ENCODE measurements at places on chromosomes 13 and 19. TPM values are rescaled to one million over a fixed set of nuclear protein-coding genes. Genes with fewer than 3 reads are reported as not detected.
A peak's percentile ranks its signal among the peaks of the same experiment; 100 is the strongest.

- peak; percentile 47 for DNase-seq
Observed at GRCh38 chr19:38975861-38976271, 324 bp upstream of the FBXO17 start.

- DNase-seq = no peak
Observed at GRCh38 chr13:49300276-49300675, 52.6 kb downstream of the CDADC1 start.

GRCh38 chr13:114161644-114162532 lies 17.2 kb upstream of the CFAP97D2 start:
- DNase-seq = peak; percentile 49

GRCh38 chr13:92175330-92175729 lies 776.9 kb downstream of the GPC5 start:
- peak; percentile 88 for DNase-seq

DNA sequence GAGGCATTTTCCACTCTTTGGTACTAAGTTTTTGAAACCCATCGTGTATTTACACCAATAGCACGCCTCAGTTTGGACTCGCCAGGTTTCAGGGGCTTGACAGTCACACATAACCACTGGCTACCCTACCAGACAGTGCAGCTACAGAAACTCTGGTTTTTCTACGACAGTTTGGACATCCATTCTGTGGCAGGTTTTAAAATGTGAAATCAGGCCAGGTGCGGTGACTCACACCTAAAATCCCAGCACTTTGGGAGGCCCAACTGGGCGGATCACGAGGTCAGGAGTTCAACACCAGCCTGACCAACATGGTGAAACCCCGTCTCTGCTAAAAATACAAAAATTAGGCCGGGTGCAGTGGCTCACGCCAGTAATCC lies 13.2 kb downstream of the KDELR1 start:
- no peak for DNase-seq

GRCh38 chr19:41957161-41957837 lies 1.8 kb downstream of the RABAC1 start:
- DNase-seq = no peak

GRCh38 chr19:46211201-46211881 lies 18.2 kb upstream of the IGFL1 start:
- peak; percentile 32 for DNase-seq

- no peak for DNase-seq
Observed at GRCh38 chr19:13429563-13429962, 76.7 kb downstream of the CACNA1A start.

- no peak for DNase-seq
Observed at GRCh38 chr13:73258406-73258805, 199.6 kb downstream of the KLF5 start.

DNA sequence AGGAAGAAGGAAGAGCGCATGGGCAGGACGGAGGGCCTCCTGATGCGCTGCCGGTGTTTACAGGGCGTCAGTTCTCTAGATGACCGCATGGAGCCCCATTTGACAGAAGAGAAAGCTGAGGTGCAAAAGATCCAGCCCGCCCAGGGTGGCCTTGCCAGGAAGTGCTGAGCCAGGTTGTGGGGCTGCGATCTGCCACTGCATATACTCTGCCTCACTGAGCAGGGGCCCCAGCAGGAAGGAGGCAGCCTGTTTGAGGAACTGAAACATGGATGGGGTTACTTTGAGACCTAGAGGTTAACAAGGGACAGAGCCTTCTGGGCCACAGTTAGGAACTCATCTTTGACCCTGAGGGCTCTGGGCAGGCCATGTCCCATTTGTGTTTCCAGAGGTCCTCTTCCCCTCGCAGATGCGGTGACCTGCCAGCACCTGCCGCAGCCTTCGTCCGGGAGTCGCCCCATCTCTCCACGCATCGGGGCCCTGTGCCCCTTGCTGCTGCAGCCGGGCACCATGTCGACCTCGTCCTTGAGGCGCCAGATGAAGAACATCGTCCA lies 3.2 kb downstream of the EPN1 start:
- DNase-seq = no peak

GRCh38 chr19:342801-343421 lies 1.7 kb downstream of the MIER2 start:
- peak; percentile 96 for DNase-seq

DNA sequence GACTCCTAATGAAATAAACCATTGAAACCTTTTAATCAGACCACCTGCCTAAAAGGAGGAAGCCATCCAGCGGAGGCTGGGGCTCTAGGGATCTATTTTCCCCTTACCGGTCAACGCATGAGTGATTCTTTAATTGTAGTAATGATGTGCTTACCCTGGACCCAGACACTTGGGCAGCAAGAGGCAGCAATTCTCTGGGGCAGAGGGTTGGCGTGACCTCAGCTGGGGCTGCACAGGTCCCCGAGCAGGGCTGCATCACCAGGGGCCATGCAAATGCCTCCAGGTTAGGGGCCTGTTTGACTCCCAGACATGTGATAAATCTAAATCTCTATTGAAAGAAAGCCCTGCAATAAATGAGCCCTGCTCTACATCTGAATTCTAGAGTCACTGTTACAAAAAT lies 194.2 kb upstream of the TSHZ3 start:
- DNase-seq = no peak

GRCh38 chr13:27250833-27251165 lies 559 bp upstream of the RPL21 start:
- no peak for DNase-seq

- peak; percentile 49 for DNase-seq
Observed at GRCh38 chr13:112066624-112067004, 335 bp upstream of the SOX1 start.

- no peak for DNase-seq
Observed at GRCh38 chr19:20271215-20271926, 104.4 kb downstream of the ZNF486 start.

- DNase-seq = no peak
Observed at GRCh38 chr19:7292352-7292949, 1.8 kb downstream of the INSR start.

- no peak for DNase-seq
Observed at GRCh38 chr19:31317570-31317969, 31.7 kb downstream of the TSHZ3 start.

GRCh38 chr19:3499738-3500428 lies 591 bp downstream of the DOHH start:
- no peak for DNase-seq

GRCh38 chr13:26019881-26020870 lies 31.6 kb downstream of the SHISA2 start:
- peak; percentile 74 for DNase-seq

DNA sequence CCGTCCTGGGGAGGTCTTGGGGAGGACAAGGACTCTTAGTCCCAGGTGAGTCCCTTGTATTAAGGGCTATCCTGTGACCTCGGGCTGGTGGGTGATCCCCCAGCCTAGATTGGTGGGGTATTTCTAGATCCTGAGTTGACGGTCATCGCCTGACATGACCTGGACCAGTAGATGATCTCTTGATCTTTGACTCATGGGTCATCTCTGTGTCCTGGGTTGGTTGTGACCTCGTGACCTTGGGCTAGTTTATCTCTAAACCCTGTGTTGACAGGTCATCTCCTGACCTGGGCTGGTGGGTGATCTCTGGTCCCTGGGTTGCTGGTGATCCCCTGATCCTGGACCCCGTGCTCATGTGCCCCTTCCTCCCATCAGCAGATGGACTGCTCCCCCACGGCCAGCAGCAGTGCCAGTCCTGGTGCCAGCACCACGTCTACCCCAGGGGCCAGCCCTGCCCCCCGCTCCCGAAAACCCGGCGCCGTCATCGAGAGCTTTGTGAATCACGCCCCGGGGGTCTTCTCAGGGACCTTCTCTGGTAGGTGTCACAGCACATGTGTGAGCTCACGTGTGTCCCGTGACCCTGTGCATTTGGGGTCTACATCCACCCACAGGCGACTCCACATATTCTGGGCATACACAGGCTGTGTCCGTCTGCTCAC lies 6.3 kb downstream of the MIDN start:
- no peak for DNase-seq

DNA sequence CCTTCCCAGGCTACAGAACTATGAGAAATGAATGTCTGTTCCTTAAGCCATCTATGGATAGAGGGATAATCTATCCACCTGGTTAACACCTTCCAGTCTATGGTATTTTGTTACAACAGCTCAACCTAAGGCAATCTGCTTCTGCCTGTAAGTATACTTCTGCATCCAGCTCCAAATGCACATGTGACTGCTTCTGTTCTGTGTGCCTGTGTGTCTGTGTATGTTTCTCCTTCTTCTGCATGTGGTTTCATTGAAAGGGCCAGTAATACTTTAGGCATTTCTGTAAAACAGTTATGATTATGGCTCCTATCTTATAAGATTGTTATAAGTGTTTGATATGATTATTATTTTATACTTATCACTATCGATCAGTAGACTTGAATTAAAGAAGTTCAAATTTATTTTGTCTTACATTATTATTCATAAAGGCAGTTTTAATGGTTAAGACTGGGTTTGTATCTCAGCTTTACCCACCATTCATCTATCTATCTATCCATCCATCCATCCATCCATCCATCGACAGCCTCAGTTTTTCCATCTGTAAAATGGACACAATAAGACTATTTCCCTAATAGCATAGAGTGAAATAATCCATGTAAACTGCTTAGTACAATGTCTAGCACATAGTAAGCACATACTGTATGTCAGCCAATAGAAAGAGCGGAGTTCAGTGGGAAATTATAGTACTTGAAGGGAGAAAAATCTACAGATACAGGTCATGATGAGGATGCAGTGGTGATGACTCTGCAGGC lies 37.5 kb upstream of the TM9SF2 start:
- no peak for DNase-seq

DNA sequence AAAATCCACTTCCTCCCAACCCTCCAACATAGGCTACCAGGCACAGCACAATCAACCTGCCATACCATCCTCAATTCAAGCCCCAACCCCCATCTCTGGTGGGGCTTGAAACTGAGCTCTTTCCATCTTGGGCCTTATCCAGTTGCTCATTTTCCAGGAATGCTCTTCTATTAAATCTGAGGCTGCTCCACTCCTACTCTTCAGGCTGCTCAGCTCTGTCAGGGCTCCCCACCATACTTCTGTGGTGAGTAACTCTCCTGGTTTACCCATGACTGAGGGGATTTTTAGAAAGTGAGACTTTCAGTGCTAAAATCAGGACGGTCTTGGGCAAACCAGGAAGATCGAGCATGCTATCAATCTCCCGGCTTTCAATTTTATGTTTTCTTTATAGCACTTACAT lies 512.8 kb downstream of the LMO7 start:
- peak; percentile 93 for DNase-seq

DNA sequence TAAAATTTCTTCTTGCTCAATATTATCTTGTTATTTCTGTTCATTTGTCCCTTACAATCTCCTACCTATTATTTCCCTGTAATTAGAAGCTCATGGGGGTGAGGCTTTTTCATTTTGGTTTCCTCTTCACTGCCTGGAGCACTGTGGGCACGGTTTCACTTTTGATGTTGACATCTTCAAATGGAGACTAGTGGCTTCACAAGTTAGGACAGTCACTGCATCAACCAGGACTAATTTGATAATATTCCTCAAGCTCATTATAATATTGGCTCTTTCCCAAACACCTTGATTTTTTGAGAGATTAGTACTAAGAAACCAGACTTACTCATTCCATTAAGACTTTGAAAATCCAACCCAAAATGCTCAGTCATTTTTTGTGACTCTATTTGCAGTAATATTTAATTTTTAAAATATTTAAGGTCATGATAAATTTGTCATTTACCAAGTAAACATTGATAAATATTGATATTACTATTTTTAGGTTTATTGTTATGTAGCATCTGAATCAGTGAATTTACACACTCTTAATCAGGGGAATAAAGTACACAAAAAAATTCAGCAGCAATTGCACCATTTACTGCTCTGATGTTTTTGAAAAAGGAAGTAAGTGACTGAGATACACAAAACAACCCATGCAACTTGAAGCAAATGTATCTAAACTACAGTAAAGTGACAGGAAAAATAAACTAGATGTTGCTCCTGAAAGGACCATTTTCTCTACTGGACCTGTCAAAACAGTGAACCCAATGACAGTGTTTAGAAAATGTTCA lies 28.8 kb upstream of the RCBTB2 start:
- no peak for DNase-seq

DNA sequence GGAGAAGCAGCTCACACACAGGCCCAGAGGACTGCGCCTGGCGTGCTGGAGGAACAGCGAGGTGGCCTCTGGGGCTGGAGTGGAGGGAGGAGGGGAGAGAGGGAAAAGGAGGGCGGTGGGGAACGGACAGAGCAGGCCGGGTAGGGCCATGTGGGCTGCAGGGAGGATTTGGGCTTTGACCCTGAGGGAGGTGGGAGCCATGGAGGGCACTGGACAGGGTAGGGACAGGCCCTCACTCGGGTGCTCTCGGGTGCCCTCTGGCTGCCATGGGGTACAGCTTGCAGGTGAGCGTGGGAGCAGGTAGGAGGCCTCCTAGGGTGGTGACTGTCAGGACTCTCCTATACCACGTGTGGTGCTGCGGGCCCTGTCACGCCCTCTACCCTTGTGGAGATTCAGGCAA lies 22.8 kb downstream of the PLIN4 start:
- DNase-seq = no peak

DNA sequence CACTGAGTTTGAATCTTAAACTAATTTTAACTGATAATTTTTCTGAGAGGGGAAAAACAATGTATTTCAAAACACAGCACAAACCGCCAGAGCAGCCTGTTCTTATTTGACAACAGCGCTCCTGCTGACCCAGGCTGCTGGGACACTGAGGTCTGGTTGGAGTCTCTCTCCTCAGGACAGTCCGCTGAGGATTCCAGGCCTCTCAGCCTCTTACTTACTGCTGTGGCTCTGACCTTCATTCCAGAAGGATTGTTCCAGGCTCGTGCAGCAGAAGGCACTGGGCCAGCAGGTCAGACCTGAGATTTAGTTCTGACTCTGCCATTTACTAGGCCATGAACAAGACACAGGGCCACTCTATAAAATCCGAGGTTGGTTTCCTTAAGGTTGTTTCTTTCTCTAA lies 393.6 kb downstream of the TDRD3 start:
- no peak for DNase-seq

DNA sequence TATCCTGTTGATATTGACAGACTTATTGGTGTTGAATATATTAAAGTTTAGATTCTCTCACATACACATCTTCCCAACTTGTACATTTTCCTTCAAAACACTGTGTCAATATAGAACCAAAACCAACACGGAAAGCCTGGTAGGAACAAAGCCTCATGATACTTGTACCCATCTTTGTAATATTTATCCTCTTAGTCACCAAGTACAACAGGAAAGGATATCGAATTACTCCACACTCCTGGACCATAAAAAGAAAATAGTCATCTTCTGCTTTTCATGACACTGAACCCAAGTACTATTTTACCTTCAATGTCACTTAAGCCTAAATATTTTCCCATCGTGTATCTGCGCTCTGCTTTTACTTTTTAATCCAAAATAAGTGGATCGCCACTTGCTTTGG lies 702.9 kb upstream of the PCDH9 start:
- no peak for DNase-seq

The SIGLEC12 gene
- total RNA-seq = not detected

The MISP gene
- total RNA-seq = not detected

The URAD gene
- total RNA-seq = not detected

The GATAD2A gene
- 31.7 TPM for total RNA-seq

The SF3A2 gene
- 31.5 TPM for total RNA-seq

The LGALS7B gene
- total RNA-seq = not detected

The SUPT5H gene
- 50.2 TPM for total RNA-seq

The RFPL4AL1 gene
- not detected for total RNA-seq

The PROSER3 gene
- 2.6 TPM for total RNA-seq

The ZNF878 gene
- total RNA-seq = not detected

The SKA3 gene
- 6.1 TPM for total RNA-seq

The FGF21 gene
- not detected for total RNA-seq

The GJB6 gene
- total RNA-seq = not detected

The PSG2 gene
- not detected for total RNA-seq

The CEACAM5 gene
- not detected for total RNA-seq

The IL4I1 gene
- 1.5 TPM for total RNA-seq

The KLK11 gene
- not detected for total RNA-seq

The ZNF418 gene
- 8.4 TPM for total RNA-seq

The LYPD5 gene
- total RNA-seq = 0.50 TPM

The FUT6 gene
- not detected for total RNA-seq

The STARD13 gene
- total RNA-seq = 16.2 TPM
